ENCODE measurements at places on chromosomes 1 and 21.

DNA sequence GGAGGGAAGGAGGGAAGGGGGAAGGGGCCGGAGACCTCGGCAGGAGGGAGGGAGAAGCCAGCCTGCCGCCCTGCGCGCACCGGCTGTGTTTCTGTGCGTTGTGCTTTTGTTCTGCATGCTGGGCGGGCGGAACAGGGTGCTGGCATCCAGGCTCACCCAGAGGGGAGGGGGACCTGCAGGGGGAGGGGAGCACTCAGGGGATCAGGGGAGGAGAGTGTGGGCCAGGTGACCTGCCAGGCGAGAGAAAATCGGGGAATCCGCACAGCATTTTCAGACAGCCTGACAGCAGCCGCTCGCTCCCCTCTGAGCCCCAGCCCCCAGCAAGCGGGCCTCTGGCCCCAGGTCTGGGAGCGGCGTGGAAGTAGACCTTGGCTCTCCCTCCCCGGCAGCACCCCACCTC lies 54.7 kb downstream of the RIPK4 start:
- no peak for DNase-seq

- DNase-seq, result no peak
Measured at GRCh38 chr1:61753998-61754508, 11.8 kb downstream of the PATJ start.

- DNase-seq, result no peak
Measured at GRCh38 chr1:90994461-90994860, 27.4 kb downstream of the ZNF644 start.

DNA sequence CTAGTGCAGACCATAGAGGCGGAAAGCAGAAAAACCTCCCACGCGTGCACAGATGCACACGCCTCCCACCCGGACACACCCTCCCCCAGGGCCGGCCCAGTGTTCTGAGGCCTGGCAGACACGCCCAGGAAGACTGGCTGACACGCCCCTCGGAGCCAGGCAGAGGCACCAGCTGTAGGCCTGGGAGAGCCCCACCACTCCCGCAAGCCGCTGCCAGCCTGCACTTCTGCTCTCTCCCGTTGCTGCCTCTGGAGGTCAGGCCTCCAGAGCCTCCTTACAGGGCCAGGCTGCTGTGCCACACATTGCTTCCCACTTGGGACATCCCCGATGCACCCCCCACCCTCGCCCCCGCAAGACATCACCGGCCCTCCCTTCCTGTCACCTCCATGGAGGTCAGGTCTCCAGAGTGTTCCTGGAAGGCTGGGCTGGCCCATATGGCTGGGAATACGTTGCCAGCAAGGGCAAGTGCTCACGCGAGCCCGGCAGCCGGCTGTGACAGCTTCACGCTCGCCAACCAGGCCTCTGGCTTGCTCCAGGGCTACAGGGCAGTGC lies 40.4 kb downstream of the CASZ1 start:
- DNase-seq, result peak; percentile 49
